Activated naive CD4-positive, alpha-beta T cell treated with anti-CD3 and anti-CD28 coated beads, Interleukin-2, amount 10 ng/mL, durations not matched to agents 7 days and 5 days (primary cell): ENCODE measurements at places on chromosomes 4 and X.

DNA sequence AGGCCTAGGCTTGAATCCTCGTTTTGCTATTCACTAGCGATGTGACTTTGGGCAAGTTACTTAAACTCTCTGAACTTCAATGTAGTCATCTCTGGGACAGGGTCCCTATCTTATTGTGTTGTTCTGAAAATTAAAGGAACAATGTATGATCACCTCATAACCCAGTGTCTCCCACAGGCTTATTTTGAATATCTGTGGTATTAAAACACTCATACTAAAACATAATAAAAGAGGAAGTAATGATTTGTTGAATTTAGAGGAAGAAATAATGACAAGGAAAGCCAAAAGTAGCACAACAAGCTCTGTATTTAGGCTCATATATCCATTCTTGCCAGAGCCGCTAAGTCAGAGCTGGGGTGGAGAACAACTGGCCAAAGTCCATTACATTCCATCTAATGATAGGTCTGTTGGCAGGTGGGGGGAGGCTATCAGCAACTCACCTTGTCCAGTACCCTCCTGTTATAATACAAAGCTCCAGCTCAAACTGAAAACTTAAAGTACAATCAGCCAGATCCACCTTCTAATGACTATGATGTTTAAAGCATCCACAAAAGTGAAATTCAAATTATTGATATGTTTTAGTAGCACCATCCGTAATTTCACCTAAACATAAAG lies 64.5 kb upstream of the LSM6 start:
- H3K27me3 ChIP-seq, result no peaks in the 10 kb centered on the region
- no peaks in the 10 kb centered on the region for H3K4me1 ChIP-seq
- no peaks in the 10 kb centered on the region for H3K36me3 ChIP-seq
- no peak for DNase-seq

DNA sequence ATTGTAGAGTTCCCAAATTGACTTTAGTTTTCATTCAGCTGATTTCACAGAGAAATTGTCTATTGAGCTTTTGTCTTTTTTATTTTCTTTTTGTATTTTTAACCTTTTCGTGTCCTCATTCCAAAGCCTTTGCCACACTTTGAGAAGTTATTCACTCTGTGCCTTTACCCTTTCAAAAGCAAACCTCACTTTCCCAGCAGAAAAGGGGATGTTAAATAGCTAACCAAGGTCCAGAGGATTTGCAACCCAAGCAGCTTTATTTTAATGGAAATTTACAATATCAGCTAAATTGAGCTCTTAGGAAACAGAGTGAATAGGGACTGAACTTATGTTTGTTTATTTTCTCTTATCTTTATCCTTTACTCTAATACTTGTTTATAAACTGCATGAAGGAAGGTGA lies 428.8 kb downstream of the PCDH7 start:
- H3K36me3 ChIP-seq, result no peaks in the 10 kb centered on the region
- no peaks in the 10 kb centered on the region for H3K4me1 ChIP-seq
- H3K4me3 ChIP-seq, result no peak overlapping the region
- no peak overlapping the region for H3K27ac ChIP-seq
- no peak for DNase-seq

- H3K4me3 ChIP-seq, result no peak overlapping the region
- H3K4me1 ChIP-seq, result no peaks in the 10 kb centered on the region
- no peak for DNase-seq
Observed at GRCh38 chr4:94228493-94229216, 21.0 kb downstream of the SMARCAD1 start.

DNA sequence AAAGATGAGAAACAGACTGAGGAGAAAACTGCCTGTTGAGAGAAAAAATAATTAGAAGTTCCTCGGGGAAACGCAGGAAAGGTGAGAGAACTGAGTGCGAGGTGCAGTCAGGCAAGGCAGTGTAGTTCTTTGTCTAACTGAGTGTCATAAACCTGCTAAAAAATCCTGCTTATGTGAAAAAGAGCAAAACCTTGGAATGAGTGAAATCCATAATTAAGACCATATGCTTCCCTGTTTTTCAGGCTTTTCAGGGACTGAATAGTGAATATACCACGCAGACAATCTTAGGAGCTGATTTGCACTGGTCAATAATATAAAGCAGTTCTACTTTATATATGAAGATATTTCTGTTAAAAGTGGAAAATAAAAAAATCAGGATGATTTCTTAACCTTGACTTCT lies 104.9 kb downstream of the RASGEF1B start:
- H3K36me3 ChIP-seq, result no peaks in the 10 kb centered on the region
- no peaks in the 10 kb centered on the region for H3K4me1 ChIP-seq
- no peak overlapping the region for H3K27ac ChIP-seq
- no peak overlapping the region for H3K4me3 ChIP-seq
- H3K27me3 ChIP-seq, result peaks cover 3% of the 10 kb centered on the region

- H3K4me1 ChIP-seq, result peaks cover 37% of the 10 kb centered on the region
- no peaks in the 10 kb centered on the region for H3K36me3 ChIP-seq
- H3K27me3 ChIP-seq, result no peaks in the 10 kb centered on the region
Observed at GRCh38 chr4:99506781-99507180, 4.0 kb upstream of the C4orf17 start.

- H3K27me3 ChIP-seq, result no peaks in the 10 kb centered on the region
- H3K36me3 ChIP-seq, result no peaks in the 10 kb centered on the region
- no peak for DNase-seq
- H3K4me1 ChIP-seq, result no peaks in the 10 kb centered on the region
- H3K4me3 ChIP-seq, result no peak overlapping the region
- no peak overlapping the region for H3K27ac ChIP-seq
Observed at GRCh38 chr4:97500423-97500822, 642.9 kb downstream of the STPG2 start.

DNA sequence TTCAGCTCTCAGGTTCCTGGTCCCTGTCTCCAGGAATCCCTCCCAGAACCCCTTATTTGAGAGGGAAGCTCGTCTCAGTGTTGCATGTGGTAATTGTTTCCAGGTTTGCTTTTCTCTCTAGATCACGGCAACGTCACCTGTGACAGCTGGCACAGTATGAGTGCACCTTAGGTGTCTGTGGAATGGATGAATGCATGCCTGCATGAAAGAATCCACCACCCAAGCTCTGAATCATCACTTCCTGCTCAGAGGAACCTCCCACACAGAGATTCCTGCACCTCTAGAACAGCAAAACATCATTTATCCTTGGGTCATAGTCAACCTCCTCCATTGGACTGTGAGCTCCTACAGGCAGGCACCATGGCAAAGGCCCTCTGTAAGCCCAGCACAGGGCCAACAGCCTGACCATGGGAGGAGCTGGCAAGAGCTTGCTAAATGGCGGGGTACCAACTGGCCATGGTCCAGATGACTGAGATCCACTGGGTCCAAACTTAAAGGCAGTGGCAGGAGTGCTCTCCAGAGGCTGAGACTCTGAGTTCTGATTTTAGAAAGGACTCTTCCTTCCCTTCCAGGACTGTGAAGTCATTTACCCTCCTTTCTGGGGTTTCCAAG lies 116.2 kb downstream of the SLC2A9 start:
- H3K27me3 ChIP-seq, result peaks cover 3% of the 10 kb centered on the region
- H3K4me3 ChIP-seq, result no peak overlapping the region
- no peak overlapping the region for H3K27ac ChIP-seq
- H3K36me3 ChIP-seq, result no peaks in the 10 kb centered on the region
- DNase-seq, result no peak
- H3K4me1 ChIP-seq, result no peaks in the 10 kb centered on the region

GRCh38 chr4:73729534-73730165 lies 10.7 kb upstream of the CXCL8 start:
- no peaks in the 10 kb centered on the region for H3K27me3 ChIP-seq
- DNase-seq, result peak; percentile 23
- H3K27ac ChIP-seq, result no peak overlapping the region
- no peaks in the 10 kb centered on the region for H3K4me1 ChIP-seq
- H3K4me3 ChIP-seq, result no peak overlapping the region
- no peaks in the 10 kb centered on the region for H3K36me3 ChIP-seq

DNA sequence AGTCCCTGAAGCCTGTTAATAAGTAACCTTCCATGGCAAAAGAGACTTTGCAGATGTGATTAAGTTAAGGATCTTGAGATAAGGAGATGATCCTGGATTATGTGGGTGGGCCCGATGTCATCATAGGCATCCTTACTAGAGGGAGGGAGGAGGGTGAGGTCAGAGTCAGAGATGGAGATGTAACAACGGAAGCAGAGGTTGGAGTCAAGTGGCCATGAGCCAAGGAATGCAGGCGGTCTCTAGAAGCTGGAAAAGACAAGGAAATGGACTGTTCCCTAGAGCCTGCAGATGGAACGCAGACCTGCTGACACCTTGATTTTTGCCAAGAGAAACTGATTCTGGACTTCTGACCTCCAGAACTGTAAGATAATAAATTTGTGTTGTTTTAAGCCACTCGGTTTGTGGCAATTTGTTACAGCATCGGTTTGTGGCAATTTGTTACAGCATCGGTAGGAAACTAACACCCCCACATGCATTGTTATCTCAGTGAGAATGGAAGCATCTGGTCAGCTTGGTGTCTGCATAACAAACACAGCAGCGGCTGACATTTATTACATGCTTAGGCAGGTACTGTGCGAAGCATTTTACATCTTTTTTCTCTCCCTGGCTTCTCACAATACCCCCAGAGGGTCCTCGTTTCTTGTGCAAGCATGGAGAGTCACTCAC lies 55.6 kb downstream of the CLDN34 start:
- H3K27ac ChIP-seq, result no peak overlapping the region
- no peak for DNase-seq
- H3K36me3 ChIP-seq, result no peaks in the 10 kb centered on the region
- peaks cover 2% of the 10 kb centered on the region for H3K4me1 ChIP-seq

DNA sequence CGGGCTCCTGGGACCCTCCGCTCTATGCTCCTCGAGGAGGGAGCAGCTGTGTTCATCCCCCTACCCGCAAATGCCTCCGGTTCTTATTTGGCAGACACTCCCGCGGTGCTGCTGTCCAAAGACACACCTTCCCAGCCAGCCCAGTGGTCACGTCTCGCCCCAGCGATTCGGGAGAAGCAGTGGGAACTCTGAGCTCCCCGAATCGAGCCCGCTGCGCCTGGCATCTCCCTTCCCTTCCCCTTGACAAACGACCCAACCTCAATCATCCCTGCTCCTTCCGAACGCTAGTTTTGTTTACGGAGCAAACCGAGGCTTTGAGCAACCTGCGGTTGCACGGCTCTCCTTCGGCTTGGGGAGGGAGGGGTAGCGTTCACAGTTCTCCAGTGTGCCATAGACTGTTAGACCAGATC lies 317 bp upstream of the FRMPD4 start:
- H3K27ac ChIP-seq, result no peak overlapping the region
- no peak overlapping the region for H3K4me3 ChIP-seq
- no peaks in the 10 kb centered on the region for H3K4me1 ChIP-seq
- DNase-seq, result no peak
- no peaks in the 10 kb centered on the region for H3K36me3 ChIP-seq

DNA sequence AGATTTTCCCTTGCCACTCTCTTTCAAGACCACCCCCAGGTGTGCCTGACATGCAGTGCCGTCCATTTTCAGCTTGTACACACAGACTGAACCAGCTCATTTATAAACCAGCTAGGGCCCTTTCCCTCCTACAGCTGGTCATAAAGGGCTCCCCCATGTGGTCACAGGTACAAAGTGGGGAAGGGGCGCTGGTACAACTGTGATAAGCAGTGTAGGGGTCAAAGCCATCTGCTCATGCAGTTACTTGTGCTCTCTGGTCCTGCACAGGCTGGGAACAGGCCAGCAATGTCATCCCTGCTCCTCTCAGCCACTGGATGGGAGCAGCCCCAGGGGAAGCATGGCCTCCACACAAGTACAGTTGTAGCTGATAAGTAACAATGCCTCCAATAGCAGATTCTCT lies 20.6 kb downstream of the GABRQ start:
- H3K27me3 ChIP-seq, result peaks cover 5% of the 10 kb centered on the region
- H3K36me3 ChIP-seq, result no peaks in the 10 kb centered on the region
- H3K27ac ChIP-seq, result no peak overlapping the region

GRCh38 chr4:88804234-88804633 lies 106.6 kb upstream of the NAP1L5 start:
- H3K4me1 ChIP-seq, result peaks cover 28% of the 10 kb centered on the region
- H3K4me3 ChIP-seq, result no peak overlapping the region
- H3K27me3 ChIP-seq, result no peaks in the 10 kb centered on the region

- no peak overlapping the region for H3K27ac ChIP-seq
- peaks cover 7% of the 10 kb centered on the region for H3K36me3 ChIP-seq
- H3K4me1 ChIP-seq, result peaks cover 9% of the 10 kb centered on the region
- H3K4me3 ChIP-seq, result no peak overlapping the region
- DNase-seq, result no peak
Observed at GRCh38 chrX:37871626-37872302, 24.4 kb upstream of the DYNLT3 start.

GRCh38 chrX:70979136-70979762 lies 48.4 kb upstream of the SLC7A3 start:
- H3K36me3 ChIP-seq, result no peaks in the 10 kb centered on the region
- H3K27ac ChIP-seq, result no peak overlapping the region
- peaks cover 3% of the 10 kb centered on the region for H3K4me1 ChIP-seq
- H3K27me3 ChIP-seq, result peaks cover 7% of the 10 kb centered on the region

- no peak overlapping the region for H3K4me3 ChIP-seq
- DNase-seq, result no peak
- no peaks in the 10 kb centered on the region for H3K4me1 ChIP-seq
- no peaks in the 10 kb centered on the region for H3K27me3 ChIP-seq
- H3K27ac ChIP-seq, result no peak overlapping the region
- no peaks in the 10 kb centered on the region for H3K36me3 ChIP-seq
Observed at GRCh38 chr4:127309369-127310102, 323.2 kb upstream of the INTU start.

DNA sequence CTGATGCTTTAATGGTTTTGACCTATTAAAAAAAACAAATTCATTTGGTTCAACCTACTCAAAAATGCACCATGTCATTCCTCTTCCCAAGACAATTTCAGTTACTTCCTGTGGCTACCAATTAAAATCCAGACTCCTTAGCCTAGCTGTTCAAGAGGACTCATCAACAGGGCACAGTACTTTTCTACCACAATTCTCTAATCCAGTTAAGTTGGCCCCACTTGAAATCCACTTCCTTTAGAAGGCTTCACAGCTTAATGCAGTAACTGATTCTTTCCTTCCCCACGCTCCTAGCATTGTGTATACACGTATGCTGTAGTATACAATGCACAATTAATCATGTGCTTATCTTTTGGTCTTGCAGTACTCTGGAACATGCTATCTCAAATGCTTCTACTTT lies 129.8 kb downstream of the UGT8 start:
- H3K36me3 ChIP-seq, result no peaks in the 10 kb centered on the region
- no peak for DNase-seq

DNA sequence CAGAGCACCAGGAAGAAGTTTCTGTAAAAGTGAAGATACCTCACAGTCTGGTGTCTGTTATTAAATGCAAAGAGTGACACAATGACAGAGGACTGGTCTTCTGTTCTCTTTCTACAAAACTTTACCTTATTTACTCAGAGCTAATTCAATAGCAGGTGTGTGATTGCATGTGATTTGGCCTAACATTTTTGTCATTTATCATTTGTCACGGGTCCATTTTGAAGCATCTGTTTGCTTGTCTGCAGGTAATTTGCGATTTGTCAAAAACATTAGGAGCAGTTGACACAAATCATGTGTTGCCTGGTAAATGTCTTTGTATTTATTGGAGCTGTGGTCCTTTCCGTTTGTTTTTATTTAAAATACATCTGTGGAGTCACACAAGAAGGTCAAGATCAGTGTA lies 1232.4 kb downstream of the STIM2 start:
- DNase-seq, result no peak
- no peak overlapping the region for H3K27ac ChIP-seq
- no peak overlapping the region for H3K4me3 ChIP-seq
- no peaks in the 10 kb centered on the region for H3K4me1 ChIP-seq
- no peaks in the 10 kb centered on the region for H3K36me3 ChIP-seq
- H3K27me3 ChIP-seq, result no peaks in the 10 kb centered on the region

- no peaks in the 10 kb centered on the region for H3K36me3 ChIP-seq
- H3K4me1 ChIP-seq, result no peaks in the 10 kb centered on the region
- no peak for DNase-seq
- no peaks in the 10 kb centered on the region for H3K27me3 ChIP-seq
- no peak overlapping the region for H3K27ac ChIP-seq
- H3K4me3 ChIP-seq, result no peak overlapping the region
Observed at GRCh38 chrX:8075636-8076035, 95.4 kb downstream of the VCX2 start.
